Subcutaneous adipose tissue (tissue), 4 donors: ENCODE measurements at places on chromosomes 16 and 17. TPM values are rescaled to one million over a fixed set of nuclear protein-coding genes. Genes with fewer than 3 reads are reported as not detected.

NPIPA2 gene
- 2.6 TPM for total RNA-seq

MEFV gene
- total RNA-seq = 3.0 TPM

CDC42EP4 gene
- total RNA-seq = 87.9 TPM

PPP4C gene
- total RNA-seq = 46.6 TPM

RARA gene
- total RNA-seq = 15.3 TPM

ABCA10 gene
- total RNA-seq = 22.2 TPM

SSH2 gene
- 58.5 TPM for total RNA-seq
